ENCODE measurements at places on chromosomes 3 and 15.

- DNase-seq = no peak
These were observed 316.4 kb downstream of the ZBTB20 start for GRCh38 chr3:114830652-114831051.

GRCh38 chr15:83322061-83322460 lies 37.6 kb upstream of the BNC1 start:
- DNase-seq = no peak

GRCh38 chr15:68188647-68189046 lies 16.5 kb downstream of the CALML4 start:
- no peak for DNase-seq

DNA sequence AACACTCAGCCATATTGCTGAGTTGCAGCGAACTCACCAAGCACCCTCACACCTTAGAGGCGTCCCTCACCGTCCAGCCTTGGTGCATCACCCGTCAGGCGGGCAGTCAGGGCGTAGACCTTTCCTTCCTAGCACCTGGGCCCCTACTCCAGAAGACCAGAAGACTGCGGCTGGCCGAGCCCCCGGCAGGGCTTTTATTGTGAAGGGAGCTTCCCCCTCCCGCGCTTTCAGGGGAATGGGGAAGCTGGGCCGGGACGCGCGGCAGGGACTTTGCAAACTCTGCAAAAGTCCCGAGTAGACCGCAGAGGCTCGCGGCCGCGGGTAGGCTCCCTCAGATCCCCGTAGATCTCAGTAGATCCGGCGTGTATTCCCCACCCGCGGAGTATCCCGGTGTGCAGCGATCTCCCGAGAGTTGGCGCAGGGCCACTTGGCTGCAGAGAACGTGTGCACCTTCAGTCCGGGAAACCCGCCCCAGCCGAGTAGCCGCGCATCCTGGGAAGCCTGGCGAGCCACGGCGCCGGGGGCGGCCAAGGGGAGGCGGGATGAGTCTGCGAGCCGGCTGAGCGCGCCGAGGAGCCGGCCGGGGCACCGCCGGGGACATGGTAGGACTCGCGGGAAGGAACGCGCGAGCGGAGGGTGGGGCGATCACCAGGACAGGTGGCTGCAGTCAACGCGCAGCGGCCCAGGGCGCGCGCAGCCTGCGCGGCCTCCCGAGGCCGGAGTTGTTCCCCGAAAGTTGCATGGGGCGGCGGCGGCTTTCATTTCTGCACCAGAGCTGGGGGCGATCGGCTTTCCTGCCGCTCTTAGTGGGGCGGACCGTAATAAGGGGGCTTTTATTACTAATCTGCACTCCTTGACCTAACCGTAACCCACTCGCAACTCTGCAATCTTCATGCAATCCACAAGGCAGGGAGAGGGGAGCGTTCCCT lies at the start of gene GASK1A:
GASK1A (plus strand) TSS at position 268 of the 929 bp plus-strand sequence; CDS start at position 600, 332 bp downstream.
- DNase-seq = no peak

DNA sequence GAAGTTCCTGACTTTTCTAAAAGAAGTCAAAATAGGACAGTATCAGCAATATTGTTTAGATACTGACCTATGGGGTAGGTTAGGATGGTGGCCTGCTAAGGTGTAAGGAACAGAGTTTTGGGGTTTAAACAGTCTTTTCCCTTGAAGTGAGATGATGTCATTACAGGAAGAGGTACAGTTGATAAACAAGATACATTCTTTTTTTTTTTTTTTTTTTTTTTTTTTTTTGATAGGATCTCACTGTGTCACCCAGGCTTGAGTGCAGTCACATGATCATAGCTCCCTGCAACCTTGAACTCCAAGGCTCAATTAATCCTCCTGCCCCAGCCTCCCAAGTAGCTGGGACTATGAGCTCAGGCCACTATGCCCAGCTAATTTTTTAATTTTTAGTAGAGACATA lies 33.3 kb downstream of the SLC25A36 start:
- no peak for DNase-seq

DNA sequence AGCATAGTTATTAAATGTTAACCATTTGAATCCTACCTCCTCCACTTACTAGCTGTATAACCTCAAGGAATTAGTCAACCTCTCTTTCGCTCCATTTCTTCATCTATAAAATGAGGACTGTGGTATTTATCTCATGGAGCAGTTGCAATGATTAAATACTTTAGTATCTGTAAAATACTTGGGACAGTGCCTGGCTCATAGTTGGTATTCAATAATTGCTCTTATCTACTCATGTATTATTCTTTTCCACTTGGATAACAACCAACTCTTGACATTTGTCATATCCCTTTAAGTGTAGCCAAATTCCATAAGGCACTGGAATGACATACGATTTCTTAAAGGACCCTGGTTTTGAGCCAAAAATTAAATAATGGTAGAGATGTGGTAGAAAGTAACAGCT lies 72.0 kb downstream of the FSIP1 start:
- DNase-seq = no peak

GRCh38 chr3:23174426-23175039 lies 28.6 kb upstream of the UBE2E2 start:
- DNase-seq = no peak

GRCh38 chr3:88040529-88040928 lies 18.3 kb downstream of the CGGBP1 start:
- no peak for DNase-seq

- no peak for DNase-seq
These were observed 111.3 kb upstream of the SLC7A14 start for GRCh38 chr3:170697131-170697530.

DNA sequence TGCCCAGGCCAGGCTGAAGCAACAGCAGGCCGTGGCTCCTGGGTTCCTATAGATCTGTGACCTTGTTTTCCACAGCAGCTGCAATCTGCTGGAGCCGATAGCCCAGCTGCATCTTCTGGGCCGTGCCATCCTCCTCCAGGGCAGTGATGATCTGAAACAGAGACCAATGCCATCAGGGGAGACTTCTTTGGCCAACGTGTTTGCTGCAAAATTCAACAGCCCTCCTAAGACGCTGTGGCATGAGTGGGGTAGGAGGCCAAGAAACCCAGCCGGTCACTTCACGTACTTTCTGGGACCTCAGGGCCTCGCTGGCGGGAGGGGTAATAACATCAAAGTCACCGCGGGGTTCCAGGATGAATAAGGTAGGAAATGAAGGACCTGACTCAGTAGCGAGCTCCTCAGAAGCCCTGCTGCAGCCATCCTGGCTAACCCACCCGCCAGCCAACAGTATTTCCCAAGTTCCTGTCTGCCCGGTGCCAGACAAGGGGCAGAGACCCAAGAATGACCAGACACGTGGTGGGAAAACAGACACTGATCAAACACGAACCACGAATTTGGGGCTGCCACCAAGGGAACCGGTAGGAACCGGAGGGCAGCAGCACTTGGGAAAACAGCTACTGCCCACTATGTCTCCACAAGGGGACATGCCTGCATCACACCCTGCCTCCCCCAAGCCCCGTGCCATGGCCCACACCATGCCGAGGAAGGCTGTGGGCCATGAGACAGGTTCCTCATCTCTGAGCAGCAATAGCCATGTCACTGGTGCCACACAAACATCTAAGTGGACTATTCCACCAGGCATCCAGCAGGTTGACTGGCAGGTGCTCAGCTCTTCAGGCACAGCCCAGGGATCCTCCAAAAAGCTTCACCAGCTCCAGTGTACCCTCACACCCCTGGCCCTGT lies 25.2 kb downstream of the PLXNB1 start:
- DNase-seq = no peak

- DNase-seq = no peak
These were observed 406.1 kb upstream of the ALCAM start for GRCh38 chr3:104960579-104960978.

DNA sequence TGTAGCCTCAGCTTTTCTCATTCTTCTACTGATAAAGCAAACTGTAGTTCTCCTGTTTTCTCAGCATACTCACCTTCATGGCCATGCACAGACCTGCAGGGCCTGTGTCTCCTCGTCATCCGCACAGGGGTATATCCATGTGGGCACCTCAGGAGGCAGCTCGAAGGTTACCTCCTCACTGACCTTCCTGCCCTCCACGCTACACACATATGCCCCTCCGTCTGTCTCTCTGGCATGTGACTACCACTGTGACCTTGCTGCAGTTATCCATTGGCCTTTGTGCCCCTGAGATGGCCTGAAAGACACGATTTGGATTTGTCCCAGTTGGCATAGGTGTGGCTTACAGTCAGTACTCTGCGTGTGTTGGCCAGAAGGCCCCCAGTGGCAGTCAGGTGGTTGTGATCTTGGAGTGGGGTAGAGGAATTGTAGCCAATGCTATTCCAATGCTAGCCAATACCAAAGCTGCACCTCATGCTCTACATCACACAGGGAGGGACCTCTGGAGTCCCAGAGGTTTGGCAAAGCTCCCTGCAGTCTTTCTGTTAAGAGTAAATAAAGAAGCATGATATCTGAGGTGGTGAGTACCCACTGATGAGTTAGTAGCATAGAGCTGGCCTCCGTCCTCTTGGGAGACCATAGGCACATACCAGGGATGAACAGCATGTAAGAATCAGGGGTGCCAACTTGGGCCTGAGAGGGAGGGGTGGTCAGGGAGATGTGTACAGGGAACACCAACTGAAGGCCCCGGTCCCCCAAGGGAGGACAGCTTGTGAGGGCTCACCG lies 143.4 kb downstream of the EEFSEC start:
- no peak for DNase-seq

DNA sequence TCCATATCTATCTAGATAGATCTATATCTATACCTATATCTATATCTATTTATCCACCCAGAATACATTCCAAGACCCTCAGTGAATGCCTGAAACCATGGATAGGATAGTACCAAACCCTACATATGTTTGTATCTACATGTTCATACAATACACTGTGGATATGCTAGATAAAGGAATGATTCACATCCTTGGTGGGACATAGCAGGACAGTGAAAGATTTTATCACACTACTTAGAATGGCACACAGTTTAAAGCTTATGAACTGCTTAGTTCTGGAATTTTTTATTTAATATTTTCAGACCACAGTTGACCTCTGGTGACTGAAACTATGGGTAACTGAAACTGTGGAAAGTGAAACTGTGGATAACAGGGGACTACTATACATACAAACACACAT lies 198.8 kb upstream of the TTC14 start:
- DNase-seq = no peak

DNA sequence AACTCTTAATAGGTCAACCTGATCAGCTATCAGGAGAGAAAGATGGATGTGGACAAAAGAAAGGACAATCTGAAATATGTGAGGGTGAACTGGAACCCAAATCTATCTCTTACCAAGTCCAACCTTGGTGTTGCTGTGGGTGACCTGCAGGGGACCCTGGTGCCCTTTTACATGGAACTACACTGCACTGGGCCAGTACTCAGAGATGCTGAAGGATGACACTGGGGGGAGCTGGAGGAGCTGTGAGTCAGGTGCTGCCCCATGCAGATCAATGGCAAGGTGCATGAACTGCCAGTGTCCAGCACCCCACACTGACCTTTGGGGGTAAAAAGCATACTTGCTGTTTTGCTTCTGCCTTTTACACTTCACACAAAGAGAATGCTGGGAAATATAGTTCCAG lies 55.6 kb upstream of the TBC1D5 start:
- no peak for DNase-seq

- no peak for DNase-seq
These were observed 41.3 kb downstream of the PSMD6 start for GRCh38 chr3:63981980-63982379.

DNA sequence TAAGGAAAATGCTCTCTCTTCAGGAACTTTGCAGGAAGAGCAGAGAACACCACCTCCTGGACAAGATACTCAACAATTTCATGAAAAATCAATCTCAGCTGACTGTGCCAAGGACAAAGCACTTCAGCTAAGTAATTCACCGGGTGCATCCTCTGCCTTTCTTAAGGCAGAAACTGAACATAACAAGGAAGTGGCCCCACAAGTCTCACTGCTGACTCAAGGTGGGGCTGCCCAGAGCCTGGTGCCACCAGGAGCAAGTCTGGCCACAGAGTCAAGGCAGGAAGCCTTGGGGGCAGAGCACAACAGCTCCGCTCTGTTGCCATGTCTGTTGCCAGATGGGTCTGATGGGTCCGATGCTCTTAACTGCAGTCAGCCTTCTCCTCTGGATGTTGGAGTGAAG lies 200.5 kb downstream of the AKAP13 start:
- no peak for DNase-seq

- no peak for DNase-seq
These were observed 24.2 kb upstream of the CA12 start for GRCh38 chr15:63405683-63406390.

- DNase-seq = no peak
These were observed 716.2 kb downstream of the DIPK2A start for GRCh38 chr3:144687862-144688261.

GRCh38 chr3:45313743-45314403 lies 74.5 kb upstream of the LARS2 start:
- DNase-seq = no peak

- no peak for DNase-seq
These were observed 25.1 kb downstream of the XYLB start for GRCh38 chr3:38371541-38372213.

- no peak for DNase-seq
These were observed 58.7 kb downstream of the CRTC3 start for GRCh38 chr15:90588427-90588826.

GRCh38 chr3:171354706-171355582 lies 105.3 kb downstream of the TNIK start:
- DNase-seq = no peak

- DNase-seq = no peak
These were observed 25.9 kb downstream of the EXOG start for GRCh38 chr3:38522002-38522401.

GRCh38 chr3:16509721-16510619 lies 3.5 kb downstream of the RFTN1 start:
- no peak for DNase-seq

DNA sequence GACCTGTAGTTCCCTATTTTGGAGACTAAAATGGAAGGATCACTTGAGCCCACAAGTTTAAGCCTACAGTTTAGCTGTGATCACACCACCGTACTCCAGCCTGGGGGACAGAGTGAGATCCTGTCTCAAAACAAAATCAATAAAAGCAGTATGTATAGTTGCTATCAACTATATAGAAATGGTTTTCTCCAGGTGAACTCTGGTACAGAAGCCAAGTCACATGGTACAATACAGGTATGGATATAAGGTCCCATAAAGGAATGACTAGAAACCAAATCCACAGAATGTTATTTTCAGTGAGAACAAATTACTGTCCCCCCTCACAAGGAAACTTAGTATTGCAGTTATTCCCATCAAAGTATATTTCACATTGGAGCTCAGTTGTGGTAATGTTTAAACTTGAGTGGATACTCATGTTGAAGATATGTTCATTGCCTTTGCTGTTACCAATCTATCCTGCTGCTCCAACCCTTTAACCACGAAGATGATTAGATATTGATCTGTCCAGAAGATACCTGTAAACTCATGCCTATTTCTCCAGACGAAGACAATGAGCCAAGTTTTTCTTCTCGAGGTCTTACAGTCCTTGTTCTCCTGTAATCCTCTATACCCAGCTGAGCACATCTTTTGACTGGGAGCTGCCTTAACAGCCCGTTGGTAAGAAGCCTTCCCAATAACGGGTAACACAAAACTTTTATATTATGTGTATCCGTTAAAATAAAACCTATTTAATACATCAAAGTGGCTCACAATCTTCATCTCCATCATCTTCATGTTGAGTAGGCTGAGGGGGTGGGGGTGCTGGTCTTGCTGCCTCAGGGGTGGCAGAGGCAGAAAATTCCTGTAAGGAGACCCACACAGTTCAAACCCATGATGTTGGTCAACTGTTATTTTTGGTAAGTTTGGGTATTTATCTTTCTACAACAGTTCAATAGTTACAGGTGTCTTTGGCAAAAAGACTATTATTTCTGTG lies 24.6 kb downstream of the TRA2B start:
- DNase-seq = no peak

GRCh38 chr3:47120138-47120537 lies 43.8 kb downstream of the SETD2 start:
- DNase-seq = no peak
